CD4-positive, alpha-beta T cell treated with Interleukin-17A for 1 hour (primary cell): ENCODE measurements at places on chromosomes 2 and 18.
A peak's percentile ranks its signal among the peaks of the same experiment; 100 is the strongest.

DNA sequence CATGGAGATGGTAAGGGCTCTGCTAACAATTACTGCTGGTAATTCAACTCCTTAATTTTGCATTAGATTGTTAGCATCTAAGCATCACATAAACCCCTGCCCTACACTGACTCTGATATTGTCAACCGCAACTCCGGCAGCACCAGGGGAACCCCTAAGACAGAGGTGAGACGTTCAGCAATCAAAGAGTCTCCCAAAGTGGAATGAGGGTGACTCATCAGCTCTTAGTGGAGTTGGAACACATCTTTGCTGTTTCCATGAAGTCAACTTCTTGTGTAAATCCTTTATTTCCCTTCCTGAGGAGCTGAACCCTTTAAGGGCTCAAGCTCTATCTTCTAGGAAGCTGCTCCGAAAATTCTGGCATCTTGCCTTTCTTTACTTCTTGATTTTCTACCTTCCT, 52.1 kb downstream of the ABCG8 start:
- DNase-seq: no peak

GRCh38 chr2:195642027-195642678, 14.9 kb upstream of the SLC39A10 start:
- no peak for DNase-seq

DNA sequence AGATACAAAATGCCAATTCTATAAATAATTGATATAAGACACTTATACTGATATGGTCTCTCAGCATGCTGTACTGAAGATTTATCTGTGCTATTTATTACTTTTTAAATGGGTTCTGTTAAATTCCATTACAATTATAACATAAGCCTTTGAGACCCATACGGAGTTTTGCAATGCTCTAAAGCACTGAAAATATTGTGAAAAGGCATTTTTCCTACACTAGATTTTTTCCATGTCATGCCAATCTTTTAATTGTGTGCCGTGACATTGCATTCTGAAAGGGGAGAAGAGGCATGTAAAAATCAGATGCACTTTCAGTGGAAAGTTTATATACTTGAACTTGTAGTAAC, 46.5 kb downstream of the EFEMP1 start:
- DNase-seq: no peak

DNA sequence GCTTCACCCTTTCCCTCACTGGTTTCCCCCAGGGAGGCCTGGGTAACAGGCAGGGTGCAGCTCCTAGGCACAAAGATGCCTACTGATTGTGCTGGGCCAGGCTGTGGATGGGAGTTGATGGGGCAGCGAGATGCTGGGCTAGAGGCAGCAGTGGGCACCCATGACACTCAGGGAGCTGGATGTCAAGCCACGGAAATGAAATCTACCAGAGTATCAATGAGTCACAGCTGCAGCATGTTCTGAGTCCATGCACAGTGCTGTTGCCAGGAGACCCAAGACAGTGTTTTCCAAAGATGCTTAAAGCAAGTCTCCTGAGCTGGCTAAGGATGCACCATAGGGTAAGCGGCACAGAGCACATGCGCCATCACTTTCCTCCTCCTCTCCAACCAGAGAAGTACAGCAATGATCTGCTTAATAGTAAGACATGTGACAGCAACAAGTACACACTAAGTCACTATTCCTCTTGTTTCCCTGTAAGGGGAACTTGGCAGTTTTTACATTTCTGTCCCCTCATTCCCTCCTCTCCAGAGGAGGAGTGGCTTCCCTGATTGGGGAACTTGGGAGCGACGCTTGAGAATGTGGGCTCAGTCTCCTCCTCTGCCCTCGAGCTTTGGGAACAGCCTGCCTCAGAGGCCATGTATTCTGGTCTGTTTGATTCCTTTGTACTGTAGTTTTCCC, 57.2 kb downstream of the CDC42EP3 start:
- DNase-seq: no peak

DNA sequence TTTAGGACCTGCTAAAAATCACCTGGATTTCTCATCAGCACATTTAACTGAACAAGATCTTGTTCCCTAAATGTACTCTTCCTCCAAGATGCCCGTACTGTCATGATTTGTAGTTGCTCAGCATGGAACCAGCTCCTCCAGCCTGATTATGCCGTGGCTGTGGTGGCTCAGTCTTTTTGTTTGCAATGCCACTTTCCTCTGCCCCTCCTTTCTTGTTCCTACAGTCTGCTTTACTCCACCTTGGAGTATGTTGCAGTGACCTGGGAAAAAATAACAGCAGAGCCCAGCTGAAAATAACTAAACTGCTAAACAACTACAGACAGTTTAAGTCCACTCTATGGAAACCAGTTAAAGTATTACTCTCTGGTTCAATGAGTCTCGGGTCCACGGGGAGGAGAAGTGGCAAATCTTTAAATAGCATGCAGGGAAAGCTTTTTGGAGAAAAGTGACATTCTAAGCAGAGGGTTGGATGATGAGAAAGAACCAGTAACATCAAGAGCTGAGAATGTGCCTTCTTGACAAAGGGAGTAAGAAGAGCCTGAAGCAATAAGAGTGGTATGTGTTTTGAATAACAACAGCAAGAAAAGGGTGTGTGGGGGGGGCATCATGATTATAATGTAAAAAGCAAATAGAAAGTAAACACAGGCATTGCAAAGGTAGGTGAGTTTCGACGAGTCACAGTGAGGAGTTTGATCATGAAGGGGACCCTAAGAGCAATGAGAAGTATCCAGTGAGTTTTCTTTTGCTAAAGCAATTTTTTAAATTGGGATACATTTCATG, 225.7 kb downstream of the TMX3 start:
- no peak for DNase-seq

GRCh38 chr2:207950063-207950760, 75.1 kb downstream of the PLEKHM3 start:
- no peak for DNase-seq

DNA sequence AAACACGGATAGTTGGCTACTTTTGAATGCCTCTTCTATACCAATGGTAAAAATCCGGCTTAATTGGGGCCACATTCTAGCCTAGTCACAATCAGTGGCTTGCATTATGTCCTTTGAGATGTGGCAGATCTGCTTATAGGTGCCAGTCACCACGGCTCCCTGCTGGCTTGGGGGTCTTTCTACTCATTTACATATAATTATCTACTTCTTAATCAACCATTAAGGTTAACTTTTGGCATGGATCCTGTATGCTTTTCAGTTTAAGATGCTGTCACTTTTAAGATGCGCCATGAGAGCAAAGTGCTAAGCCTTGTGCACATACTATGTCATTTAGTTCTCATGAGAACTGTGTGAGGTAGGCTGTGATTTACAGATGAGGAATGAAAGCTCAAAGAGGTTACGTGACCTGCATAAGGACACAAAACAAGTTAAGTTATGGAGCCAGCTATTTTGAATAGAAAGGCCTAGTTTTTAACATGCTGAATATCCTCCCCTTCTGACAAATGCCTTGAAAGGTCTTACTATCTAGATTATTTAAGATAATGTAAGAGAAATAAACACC, 4.1 kb downstream of the NEDD4L start:
- DNase-seq: no peak

- peak; percentile 75 for DNase-seq
These were observed 40.0 kb upstream of the MCM6 start for GRCh38 chr2:135916207-135916606.

DNA sequence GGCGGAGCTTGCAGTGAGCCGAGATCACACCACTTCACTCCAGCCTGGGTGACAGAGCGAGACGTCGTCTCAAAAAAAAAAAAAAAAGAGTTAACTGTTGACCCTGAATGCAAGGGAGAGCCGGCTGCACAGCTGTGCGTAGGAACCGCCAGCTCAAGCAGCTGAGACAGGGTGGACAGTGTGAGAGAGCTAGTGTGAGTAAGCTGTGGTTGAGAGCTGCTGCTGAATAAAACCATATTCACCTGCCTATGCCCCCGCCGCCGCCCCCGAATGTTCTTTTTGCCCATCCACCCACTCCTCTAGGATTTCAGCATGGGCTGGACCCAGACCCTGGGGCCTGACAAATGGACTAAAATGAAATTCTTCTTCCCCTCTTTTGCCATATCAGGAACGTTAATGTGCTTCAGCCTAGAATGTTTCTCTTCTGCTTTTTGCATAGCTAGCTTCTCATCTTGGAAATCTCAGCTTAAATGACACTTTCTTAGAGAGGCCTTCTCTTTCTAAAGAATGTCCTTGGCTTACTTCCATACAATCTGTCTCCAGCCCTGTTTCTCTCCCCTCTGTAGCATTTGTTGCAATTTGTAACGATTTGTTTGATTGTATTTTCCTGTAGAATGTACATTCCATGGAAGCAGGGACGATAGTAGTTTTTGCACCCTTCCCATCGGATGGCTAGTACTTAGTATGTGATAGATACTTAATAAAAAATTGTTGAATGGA, 142.7 kb downstream of the KLHL14 start:
- DNase-seq: no peak

DNA sequence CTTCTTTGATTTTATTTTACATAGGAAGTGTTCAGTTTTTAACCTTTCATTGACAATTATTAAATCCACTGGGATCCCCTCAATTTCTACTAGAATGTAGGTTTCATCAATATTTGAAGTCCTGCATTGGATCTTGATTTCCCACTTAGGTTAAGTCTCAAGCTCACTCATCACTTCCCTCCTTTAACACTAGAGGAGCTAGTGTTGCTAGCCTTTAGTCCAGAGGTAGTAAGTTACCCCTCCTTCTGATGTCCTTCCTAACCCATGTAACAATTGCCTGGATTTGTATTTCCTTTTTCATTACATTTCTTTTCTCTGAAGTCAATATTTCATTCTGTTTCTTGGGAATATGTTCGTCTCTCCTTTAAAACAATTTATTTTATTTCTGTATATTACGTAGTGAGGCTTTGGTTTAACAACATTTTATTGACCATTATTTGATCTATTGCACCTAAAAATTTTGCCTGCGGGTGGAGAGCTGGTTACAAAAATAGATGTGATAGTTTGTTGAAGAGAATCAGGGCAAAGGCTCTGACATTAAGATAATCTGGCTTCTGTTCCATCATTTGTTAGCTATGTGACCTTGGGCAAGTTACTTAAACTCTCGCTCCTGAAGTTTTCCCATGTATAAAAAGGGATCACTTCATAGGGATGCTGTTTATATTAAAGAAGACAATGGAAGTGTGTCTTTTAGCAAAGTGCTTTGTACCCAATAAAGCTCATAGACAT, 833.0 kb downstream of the SLC4A3 start:
- no peak for DNase-seq

DNA sequence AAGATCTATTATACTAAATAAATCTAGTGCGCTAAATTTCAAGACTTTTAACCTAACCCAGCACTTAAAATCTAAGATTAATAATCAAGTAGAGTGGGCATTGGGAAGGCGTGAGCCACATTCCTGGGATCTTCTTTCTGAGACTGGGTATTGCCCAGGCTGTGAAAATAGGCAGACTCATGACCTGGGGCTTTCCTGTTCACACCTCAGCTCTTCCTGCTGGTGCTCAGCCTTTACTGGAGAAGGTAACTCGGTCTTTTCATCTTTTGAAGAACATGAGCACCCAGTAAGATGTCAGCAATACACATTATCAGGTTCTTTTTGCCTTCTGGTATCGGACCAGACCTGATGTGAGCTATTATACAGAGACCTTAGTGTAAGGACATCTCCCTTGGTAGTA, 500.5 kb downstream of the PLCL1 start:
- DNase-seq: no peak

DNA sequence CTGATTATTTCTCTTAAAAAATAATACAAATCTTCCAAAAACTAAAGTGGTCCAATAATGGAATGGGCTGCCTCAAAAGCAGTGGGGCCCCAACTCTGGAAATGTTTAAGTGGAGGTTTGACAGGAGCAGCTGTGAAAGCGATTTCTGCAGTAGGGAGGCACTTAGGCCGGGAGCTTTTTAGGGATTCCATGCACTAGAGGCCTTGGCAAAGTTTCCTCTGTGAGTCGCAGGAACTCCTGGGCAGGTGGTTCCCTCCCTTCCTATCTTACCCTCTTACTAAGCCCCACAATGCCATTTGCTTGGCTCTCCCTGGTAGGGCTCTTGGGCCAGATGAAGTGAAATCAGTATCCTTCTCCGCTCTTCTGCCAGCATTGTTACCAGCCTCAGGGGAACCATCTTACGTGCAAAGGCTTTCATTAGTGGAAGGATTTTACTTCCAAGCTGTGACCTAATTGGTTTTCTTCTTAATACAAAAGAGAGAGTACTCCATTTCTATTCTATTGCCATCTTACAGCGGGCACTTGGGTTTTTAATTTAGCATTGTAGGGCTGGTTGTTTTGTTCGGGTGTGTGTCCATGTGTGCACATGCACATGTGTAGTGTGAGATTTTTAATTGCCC, 34.3 kb upstream of the C18orf32 start:
- no peak for DNase-seq

DNA sequence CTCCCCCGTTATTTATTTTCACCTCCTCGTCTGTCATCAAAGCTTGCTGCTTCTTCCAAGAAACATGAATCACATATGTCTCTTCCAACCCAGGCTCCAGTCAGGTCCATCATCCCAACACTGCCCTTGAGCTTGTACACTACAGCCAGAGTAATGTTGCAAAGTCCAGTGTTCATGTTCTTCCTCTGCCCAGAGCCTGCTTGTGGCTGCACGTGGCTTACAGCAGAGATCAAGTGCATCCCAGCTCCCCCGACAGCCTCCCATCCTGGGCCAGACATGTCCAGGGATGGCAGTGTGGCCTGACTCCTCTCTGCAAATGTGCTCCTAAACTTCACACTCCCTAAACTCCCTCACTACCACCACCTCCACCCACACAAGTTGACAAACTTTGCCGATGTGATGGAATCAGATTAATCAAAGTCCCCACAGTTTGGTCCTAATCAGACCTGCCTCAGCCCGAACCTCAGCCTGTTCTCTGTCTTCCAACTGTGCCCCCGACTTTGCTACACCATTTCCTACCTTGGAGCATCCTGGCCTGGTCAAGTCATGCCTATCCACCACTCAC, 54.2 kb upstream of the MAPRE3 start:
- no peak for DNase-seq

- DNase-seq: no peak
These were observed 41.6 kb downstream of the SLC25A12 start for GRCh38 chr2:171852366-171852888.

- DNase-seq: no peak
These were observed 24.8 kb downstream of the TFPI start for GRCh38 chr2:187529248-187529976.

DNA sequence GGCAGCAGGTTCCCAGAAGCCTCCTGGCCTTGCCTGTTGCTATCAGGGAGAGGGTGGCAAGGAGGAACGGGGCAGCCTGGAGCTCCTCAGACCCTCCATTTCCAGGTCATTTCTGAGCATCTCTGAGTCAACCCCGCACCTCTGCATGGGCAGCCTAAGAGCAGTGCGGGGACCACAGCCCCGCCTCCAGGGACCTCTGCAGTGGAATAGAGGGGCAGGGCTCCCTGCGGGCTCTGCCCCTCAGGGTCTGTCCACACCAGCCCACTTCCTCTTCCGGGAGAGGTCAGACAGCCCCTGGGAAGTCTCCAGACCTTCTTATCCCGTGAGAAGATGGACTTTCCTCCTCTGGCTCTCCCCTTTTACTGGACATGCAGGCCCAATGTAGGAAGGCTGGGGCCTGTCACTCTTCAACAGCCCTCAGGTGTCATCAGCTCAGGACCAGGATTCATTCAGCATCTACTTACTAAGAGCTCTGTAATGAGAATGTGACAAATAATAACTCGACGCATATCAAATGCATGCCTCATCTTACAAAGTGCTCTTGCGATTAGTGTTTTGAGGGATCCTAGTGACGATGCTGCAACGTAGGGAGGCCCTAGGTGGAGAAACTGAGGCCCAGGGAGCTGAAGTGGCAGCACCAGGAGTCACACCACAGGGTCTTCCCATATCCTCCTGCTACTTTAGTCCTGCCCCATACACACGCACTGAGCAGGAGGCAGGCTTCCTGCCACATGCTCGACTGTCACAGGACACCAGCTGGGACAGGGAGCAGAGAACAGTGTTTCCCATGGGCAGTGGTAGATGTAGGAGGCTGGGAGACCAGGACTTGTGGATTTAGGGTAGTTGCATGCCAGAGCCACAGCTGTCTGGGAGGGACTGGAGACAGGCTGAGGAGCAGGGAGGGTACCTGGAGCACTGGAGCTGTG, 28.0 kb downstream of the SH2D6 start:
- no peak for DNase-seq
